ENCODE measurements at places on chromosomes 4 and X. TPM values are rescaled to one million over a fixed set of nuclear protein-coding genes. Genes with fewer than 3 reads are reported as not detected.

GRCh38 chrX:24207826-24208225 is 58.3 kb downstream of the ZFX start:
- peaks cover 37% of the 10 kb centered on the region for H3K36me3 ChIP-seq
- no peak overlapping the region for H3K27ac ChIP-seq
- H3K27me3 ChIP-seq, result no peaks in the 10 kb centered on the region
- no peaks in the 10 kb centered on the region for H3K4me1 ChIP-seq

DNA sequence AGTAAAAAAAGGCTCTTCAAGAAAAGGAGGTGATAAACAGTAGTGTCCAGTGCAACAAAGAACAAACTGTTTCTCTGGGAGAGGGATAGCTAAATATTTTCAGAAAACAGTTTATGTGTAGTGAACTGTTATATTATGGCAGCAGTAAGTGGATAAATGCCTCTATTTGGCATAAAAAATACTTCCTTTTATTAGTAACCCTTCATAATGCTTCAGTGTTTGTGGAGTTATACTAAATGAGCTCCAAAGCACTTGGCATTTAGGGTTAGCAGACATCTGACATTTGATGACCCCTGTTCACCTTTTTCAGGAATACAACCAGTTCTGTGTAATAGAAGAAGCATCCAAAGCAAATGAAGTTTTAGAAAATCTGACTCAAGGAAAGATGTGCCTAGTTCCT is 31.9 kb downstream of the TRAPPC11 start:
- no peaks in the 10 kb centered on the region for H3K27me3 ChIP-seq
- DNase-seq, result no peak
- no peaks in the 10 kb centered on the region for H3K4me1 ChIP-seq
- H3K4me3 ChIP-seq, result no peak overlapping the region
- H3K36me3 ChIP-seq, result peaks cover 75% of the 10 kb centered on the region
- no peak overlapping the region for H3K27ac ChIP-seq

- no peak for DNase-seq
- no peaks in the 10 kb centered on the region for H3K27me3 ChIP-seq
- no peak overlapping the region for H3K27ac ChIP-seq
- no peaks in the 10 kb centered on the region for H3K36me3 ChIP-seq
- no peaks in the 10 kb centered on the region for H3K4me1 ChIP-seq
Measured at GRCh38 chr4:72768364-72768763, 199.3 kb upstream of the ADAMTS3 start.

DNA sequence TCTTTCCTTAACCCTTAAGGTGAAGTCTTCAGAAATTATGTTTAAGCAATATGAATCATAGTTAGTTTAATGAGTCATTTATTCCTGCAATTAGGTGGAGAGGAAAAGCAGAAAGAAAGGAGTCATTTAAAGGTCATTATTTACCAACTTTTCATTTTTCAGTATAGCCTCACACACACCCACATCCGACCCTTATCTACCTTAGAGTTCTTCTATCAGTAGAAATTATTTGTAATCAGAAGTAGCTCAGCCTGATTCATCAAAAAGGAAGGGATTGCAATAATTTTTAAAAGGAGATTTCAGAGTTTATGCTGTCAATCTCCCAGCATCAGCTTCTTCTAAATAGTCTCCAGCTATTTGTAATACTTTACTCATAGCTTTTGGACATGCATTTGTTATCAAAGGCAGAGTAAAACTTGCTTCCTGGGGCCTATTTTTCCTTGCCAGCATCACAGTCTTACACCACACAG is 5.9 kb downstream of the ANXA10 start:
- no peaks in the 10 kb centered on the region for H3K4me1 ChIP-seq
- H3K27me3 ChIP-seq, result no peaks in the 10 kb centered on the region
- no peak overlapping the region for H3K27ac ChIP-seq
- no peak for DNase-seq
- no peak overlapping the region for H3K4me3 ChIP-seq

- no peaks in the 10 kb centered on the region for H3K4me1 ChIP-seq
- no peaks in the 10 kb centered on the region for H3K27me3 ChIP-seq
- no peaks in the 10 kb centered on the region for H3K36me3 ChIP-seq
- DNase-seq, result no peak
- no peak overlapping the region for H3K27ac ChIP-seq
Measured at GRCh38 chr4:168019019-168019651, 73.2 kb upstream of the ANXA10 start.

DNA sequence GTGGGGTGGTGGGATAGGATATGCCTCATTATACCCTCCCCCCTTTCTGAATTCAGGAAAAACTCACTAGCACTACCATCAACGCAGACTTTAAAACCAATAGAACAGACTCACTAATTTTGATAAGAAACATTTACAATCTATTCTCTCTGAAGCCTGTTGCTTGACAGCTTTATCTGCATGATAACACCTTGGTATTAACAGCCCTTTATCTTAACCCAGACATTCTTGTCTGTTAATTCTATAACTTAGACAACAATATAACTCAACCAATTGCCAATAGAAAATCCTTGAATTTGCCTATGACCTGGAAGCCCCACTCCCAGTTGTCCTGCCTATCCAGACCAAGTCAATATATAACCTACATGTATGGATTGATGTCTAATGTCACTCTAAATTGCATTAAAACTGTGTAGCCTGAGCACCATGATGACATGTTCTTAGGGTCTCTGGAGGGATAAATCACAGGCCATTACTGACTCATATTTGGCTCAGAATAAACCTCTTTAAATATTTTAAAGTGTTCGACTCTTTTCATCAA is 1.5 kb upstream of the UGT2A3 start:
- no peak overlapping the region for H3K27ac ChIP-seq
- no peaks in the 10 kb centered on the region for H3K36me3 ChIP-seq
- no peak for DNase-seq
- H3K27me3 ChIP-seq, result no peaks in the 10 kb centered on the region
- no peak overlapping the region for H3K4me3 ChIP-seq

DNA sequence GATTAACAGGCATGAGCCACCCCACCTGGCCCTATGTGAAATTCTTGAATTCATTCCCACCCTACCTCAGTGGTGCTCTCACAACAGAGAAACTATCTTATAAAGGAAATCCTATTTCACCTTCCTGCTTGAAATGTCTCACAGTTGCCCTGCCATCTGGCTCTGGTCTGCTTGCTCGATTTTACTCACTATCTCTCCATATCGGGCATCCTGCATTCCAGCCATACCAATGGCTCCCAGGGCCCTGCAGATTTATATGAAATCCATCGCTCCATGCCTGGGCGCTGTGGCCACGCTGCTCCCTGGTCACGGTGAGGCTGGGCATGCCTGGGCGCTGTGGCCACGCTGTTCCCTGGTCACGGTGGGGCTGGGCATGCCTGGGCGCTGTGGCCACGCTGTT is 15.8 kb downstream of the SORBS2 start:
- no peak overlapping the region for H3K27ac ChIP-seq
- H3K4me1 ChIP-seq, result no peaks in the 10 kb centered on the region
- H3K36me3 ChIP-seq, result no peaks in the 10 kb centered on the region
- no peaks in the 10 kb centered on the region for H3K27me3 ChIP-seq
- DNase-seq, result no peak

- DNase-seq, result peak; percentile 70
- no peaks in the 10 kb centered on the region for H3K27me3 ChIP-seq
- no peak overlapping the region for H3K4me3 ChIP-seq
- H3K36me3 ChIP-seq, result no peaks in the 10 kb centered on the region
- no peaks in the 10 kb centered on the region for H3K4me1 ChIP-seq
- H3K27ac ChIP-seq, result no peak overlapping the region
Measured at GRCh38 chr4:48315728-48316630, 25.4 kb upstream of the SLAIN2 start.

DNA sequence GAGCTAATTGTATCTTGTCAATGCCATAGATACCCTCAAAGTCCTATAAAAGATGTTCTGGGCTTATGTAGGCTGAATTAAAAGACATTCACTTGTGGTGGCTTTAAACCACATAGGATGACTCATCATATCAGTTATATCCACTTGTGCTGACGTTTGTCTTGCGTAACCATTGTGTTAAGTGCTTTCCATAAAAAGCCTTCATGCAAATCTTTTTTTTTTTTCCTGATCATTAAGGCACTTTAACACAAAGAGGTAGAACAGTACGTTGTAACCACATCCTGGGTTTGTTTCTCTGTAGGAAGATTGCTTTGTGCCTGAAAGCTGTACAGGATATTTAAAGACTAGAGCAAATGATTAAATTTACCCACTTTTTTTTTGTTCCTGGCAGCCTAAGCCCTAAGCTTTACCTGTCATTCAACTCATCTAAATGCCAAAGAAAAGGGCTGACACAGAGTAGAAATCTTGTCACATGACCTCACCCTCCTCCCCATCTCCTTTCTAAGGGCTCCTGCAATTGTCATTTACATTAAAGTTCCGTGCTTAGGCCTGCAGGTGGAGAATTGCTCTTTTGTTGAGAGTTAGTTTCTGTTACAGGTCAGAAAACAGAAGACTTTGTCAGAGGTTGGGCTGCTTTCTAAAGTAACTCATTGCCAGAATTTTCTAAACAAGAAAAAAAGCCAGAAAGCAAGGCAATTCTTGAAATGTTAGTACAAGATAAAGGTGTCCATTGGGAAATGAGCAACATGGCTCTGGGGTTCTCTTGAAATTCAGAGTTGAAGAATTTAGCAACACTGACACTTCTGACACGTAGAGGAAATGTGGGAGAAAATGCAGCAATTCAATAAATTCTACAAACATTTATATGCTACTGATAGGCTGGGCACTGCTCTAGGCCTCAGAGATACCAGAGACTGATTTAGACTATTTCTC is 555.6 kb downstream of the PPARGC1A start:
- no peaks in the 10 kb centered on the region for H3K27me3 ChIP-seq
- H3K36me3 ChIP-seq, result no peaks in the 10 kb centered on the region
- DNase-seq, result no peak

DNA sequence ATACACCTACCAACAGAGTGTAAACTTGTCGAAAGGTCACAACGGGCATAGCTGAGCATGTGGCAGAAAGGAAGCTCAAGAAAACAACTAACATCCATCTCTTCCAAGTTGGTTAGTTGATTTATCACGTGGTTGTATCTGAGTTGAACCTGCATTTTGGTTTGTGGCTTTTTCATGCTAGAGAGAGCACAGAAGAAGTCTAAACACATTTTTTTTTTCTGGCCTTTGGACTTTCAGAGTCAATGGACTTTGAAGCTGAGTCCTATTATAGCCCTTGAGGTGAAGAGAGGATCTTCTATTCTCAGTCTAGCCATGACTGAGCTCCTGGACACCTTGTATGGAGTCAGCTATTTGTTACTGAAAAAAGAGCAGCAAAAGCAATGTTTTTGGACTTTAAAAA is 150.6 kb upstream of the TRPC5 start:
- H3K27ac ChIP-seq, result no peak overlapping the region
- no peak overlapping the region for H3K4me3 ChIP-seq
- no peak for DNase-seq
- no peaks in the 10 kb centered on the region for H3K36me3 ChIP-seq

DNA sequence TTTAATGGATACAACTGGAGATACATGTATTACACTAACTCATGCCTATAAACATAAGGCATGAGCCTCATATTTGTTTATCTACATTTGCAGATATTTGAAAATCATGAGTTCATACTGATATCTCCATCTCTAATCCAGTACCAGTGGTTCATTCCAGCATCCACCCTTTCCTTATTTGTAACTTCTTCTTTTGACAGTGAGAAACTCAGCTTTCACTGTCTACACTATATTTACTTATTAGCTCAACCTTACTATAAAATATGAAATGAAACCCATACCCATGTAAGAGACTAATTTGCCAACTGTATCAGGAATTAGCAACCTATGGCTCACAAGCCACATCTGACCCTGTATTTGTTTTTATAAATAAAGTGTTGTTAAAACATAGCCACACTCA is 161.9 kb upstream of the GPRIN3 start:
- DNase-seq, result no peak
- no peaks in the 10 kb centered on the region for H3K4me1 ChIP-seq
- H3K36me3 ChIP-seq, result no peaks in the 10 kb centered on the region
- H3K27ac ChIP-seq, result no peak overlapping the region
- no peaks in the 10 kb centered on the region for H3K27me3 ChIP-seq

- no peaks in the 10 kb centered on the region for H3K4me1 ChIP-seq
- DNase-seq, result peak; percentile 66
- no peak overlapping the region for H3K27ac ChIP-seq
- no peaks in the 10 kb centered on the region for H3K27me3 ChIP-seq
- no peaks in the 10 kb centered on the region for H3K36me3 ChIP-seq
- no peak overlapping the region for H3K4me3 ChIP-seq
Measured at GRCh38 chr4:20418861-20419451, 167.3 kb downstream of the SLIT2 start.

DNA sequence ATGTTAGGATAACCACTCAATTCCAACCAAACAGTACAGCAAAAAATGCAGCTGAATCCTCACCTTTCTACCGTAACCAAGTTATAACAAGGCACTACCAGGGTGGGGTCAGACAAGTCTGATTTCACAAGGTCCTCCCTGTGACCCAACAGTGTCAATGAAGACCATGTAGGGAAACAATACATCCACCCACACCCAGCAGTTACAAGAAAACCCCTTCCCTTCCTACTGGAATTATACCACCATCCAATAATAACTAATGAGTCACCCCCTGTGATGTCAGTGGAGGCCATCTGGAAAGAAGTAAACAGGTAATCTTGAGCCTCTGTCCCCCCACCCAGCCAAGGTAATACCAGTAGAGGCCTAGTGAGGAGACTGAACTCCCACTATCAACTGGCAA is 117.6 kb downstream of the FGF16 start:
- no peak for DNase-seq
- H3K27ac ChIP-seq, result no peak overlapping the region
- H3K4me3 ChIP-seq, result no peak overlapping the region
- no peaks in the 10 kb centered on the region for H3K36me3 ChIP-seq
- no peaks in the 10 kb centered on the region for H3K4me1 ChIP-seq

DNA sequence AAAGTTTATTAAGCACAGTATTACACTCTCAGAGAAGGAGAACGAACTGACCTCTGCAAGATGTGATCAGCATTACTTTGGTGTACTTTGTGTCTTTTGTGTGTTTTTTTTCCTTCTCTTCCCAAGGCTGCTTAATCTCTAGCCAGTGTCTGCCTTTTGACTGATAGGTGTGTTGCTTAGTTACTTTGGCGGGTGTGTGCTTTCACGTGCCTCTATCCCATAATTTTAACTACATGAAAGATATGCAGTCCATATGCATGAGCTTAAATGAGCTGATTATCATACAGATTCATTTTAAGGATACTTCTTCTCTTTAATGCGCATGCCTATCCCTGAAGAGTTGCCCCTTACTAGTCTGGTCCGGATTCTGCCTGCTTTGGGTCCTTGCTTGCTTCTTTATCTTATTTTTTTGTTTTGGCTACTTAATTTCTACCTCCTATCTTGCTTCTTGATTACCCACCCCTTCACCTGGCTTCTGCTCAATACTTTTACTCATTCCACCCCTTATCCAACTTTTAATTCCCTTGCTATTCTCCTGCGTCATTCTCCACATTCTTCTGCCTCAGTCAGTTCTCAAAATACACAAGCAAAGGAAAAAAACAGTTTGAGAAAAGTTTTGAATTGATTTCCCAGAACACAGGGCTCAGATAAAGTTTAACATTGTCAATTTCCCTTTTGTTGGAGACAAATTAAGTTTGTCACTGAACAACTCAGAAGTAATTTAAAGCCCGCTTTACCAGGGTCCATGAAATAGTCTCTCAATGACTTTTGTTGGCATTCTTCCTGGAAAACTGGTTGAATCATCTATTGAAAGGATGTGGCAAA is 182.0 kb downstream of the TENT5D start:
- no peaks in the 10 kb centered on the region for H3K27me3 ChIP-seq
- H3K27ac ChIP-seq, result no peak overlapping the region
- H3K4me1 ChIP-seq, result no peaks in the 10 kb centered on the region

The BCOR gene
- total RNA-seq, result 29.2 TPM

The TIMM8A gene
- total RNA-seq, result 6.0 TPM

The IL15 gene
- total RNA-seq, result 6.0 TPM

The PNMA6E gene
- not detected for total RNA-seq

The NFKB1 gene
- total RNA-seq, result 163 TPM
